NCI-H460 (cell line): ENCODE measurements at places on chromosomes 5 and 9. TPM values are rescaled to one million over a fixed set of nuclear protein-coding genes. Genes with fewer than 3 reads are reported as not detected.

GRCh38 chr9:4997196-4997595 lies 12.1 kb downstream of the JAK2 start:
- DNase-seq = no peak

GRCh38 chr9:103789686-103790085 lies 304.4 kb upstream of the SMC2 start:
- DNase-seq = peak; percentile 32

GRCh38 chr5:110087829-110088228 lies 398.1 kb downstream of the MAN2A1 start:
- DNase-seq = no peak

Gene NR4A3
- total RNA-seq = 5.8 and 7.1 TPM in 2 replicates

DNA sequence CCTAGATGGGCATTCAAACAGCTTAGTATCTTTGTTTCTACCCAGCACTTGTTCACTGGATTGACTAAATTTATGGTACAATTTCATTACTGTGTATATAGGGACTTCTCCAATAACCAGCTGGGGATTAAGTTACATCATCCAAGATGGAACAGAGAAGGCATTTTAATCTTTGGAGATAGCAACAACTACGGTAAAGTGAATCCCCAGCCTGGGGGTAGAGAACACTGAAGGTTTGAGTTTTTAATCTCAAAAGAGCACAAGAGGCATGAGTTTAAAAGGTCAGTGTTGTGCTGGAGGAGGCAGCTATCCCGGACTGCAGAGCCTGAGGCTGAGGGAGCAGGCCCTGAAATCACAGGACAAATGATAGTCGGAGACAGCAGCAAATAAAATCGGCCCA lies 28.6 kb downstream of the DDX31 start:
- DNase-seq = no peak

Gene MAST4
- 0.69 and 1.5 TPM in 2 replicates for total RNA-seq

DNA sequence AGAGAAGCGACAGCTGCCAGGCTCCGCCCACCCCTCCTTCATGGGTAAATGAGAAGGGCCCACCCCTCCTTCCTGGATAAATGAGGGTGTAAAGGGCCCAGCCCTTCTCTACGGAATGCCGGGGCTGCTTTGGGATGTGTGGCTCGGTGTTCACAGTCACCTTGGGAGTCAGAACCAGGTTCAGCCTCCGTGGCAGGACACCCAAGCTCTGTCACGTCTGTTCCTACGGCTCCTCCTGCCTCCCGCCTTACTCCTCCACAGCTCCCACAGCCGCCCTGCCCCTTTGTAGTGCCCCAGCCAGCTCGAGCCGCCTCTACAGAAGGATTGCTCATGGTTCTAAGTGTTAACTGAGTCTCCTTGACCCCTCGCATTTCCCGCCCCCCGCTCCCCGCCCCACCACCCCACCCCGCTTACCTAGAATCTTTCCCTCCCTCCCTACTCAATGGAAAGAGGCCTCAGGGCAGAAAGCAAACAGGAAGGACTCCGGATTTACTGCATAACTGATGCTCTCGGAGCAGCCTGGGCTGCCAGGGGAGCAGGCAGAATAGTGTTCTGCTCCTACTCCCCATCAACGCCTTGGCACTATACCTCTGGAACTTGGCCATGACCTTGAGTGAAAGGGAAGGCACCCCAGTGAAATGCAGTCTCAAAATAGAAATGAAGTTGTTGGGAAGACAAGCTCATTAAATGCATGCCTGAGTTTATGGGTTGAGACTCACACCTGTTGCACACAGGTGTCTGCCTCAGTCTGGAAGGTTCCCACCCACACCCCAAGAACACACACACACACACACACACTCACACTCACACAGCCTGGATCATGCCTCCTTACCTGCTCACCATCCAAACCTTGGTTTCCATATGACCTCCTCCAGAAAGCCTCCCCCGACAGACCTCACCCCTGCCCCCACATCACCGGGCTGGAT lies 59.6 kb downstream of the NEURL1B start:
- DNase-seq = no peak

GRCh38 chr9:107213561-107214028 lies 69.5 kb upstream of the RAD23B start:
- peak; percentile 44 for DNase-seq

DNA sequence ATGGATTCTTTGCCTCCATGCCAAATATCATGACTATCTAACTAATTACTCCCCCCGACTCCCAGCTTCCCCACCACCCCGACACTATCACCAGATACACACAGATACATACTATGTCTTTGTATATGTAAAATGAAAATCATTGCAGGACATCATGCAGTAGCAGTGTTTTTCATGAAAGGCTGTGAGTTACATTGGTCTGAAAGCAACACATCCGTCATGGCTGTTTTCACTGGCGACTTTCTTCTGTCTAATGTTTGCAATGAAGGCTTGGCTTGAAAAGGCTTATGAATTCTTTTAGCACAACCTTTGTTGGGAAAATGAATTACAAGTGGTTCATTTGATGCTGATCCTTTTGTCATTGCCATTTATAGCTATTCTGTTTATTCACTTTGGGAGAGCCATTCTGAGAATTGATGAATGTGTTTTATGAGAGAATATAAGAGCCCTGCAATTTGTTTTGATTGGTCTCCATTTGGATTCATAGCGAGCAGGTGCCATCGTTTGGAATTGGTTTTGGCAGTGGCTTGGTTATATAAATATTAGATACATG lies 103.4 kb downstream of the PIP5K1B start:
- DNase-seq = no peak

DNA sequence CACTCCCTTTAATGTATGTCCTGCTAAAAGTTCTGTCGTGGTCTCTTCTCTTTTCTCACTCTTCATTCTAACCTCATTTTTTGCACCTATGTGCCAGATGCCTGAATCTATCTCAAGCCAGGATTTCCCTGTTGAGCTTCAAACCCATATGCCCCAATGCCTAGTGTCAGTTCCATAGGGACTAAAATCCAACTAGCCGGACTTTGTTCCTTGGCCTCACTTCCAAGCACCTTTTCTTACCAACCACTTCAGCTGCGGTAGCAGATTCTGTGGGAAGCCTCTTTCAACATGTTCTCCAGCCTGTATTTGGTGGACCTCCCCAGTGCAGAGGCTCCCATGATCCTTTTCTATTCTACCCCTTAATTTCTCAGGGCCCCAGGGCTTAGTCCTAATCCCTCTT lies 17.5 kb downstream of the C9orf57 start:
- DNase-seq = peak; percentile 94

- DNase-seq = no peak
Observed at GRCh38 chr5:168779333-168779732, 200.2 kb upstream of the PANK3 start.

GRCh38 chr9:110979636-110980035 lies 58.6 kb downstream of the LPAR1 start:
- no peak for DNase-seq

DNA sequence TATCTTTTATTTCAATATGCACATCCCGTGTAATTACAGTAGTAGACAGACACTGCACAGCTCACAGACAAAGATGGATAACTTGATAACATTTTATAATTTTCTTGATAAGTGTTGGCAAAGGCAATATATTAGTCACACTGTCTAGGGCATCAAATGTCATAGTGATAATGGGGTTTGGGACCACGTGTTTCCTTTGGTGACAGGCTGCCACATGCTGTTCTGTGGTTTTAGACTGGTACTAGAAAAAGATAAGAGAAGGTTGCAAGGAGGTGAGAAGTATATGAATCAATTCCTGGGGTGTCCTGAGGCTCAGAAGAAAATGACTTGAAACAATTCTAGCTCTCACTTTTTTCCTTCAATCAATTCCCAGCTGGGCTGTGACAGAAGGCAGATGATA lies 258.8 kb upstream of the CHD1 start:
- no peak for DNase-seq

DNA sequence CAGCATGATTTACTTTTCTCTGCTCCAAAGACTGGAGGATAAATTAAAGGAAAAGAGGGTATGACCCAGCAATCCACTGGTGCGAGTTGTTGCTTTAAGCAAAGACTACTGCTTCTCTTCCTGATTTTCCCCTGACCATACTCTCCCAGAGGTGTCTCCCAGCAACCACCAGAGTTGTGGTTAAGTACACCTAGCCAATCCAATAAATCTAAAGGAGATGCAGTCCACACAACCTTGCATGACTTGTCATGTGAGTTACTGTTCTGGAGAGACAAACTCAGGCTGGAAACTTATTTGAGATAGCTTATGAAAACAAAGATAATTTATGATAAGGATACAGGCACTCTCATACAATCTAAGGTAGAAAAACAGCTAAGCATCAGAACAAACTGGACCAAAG lies 11.9 kb downstream of the TMC1 start:
- no peak for DNase-seq

- DNase-seq = no peak
Observed at GRCh38 chr5:174191850-174192655, 146.5 kb downstream of the NSG2 start.

Gene ADGRV1
- total RNA-seq = 1.8 TPM in 2 replicates

DNA sequence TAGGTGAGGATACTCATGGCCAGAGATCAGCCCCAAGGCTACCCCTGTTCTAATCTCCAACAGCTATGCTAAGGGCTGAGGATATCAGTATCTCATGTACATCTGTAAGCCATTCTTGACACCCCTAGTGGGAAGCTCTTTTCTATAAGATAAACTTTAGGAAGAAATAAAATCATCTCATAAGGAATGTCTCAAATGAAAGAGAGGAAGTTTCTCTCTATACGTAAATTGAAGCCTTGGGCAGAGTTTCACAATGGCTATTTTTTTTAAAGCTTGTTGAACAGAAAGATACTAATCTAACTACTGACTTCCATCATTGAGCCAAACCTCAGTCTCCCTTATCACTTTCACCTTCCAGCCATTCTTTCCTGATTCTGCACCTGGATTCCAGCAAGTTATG lies 405.7 kb downstream of the PRR16 start:
- no peak for DNase-seq
